SK-N-SH (cell line): ENCODE measurements at places on chromosomes 5 and 9. TPM values are rescaled to one million over a fixed set of nuclear protein-coding genes. Genes with fewer than 3 reads are reported as not detected.
A peak's percentile ranks its signal among the peaks of the same experiment; 100 is the strongest.

The TTC33 gene
- 2.2 and 3.3 TPM in 2 replicates for polyA plus RNA-seq

The ADAMTS16 gene
- polyA plus RNA-seq: not detected in 2 replicates

DNA sequence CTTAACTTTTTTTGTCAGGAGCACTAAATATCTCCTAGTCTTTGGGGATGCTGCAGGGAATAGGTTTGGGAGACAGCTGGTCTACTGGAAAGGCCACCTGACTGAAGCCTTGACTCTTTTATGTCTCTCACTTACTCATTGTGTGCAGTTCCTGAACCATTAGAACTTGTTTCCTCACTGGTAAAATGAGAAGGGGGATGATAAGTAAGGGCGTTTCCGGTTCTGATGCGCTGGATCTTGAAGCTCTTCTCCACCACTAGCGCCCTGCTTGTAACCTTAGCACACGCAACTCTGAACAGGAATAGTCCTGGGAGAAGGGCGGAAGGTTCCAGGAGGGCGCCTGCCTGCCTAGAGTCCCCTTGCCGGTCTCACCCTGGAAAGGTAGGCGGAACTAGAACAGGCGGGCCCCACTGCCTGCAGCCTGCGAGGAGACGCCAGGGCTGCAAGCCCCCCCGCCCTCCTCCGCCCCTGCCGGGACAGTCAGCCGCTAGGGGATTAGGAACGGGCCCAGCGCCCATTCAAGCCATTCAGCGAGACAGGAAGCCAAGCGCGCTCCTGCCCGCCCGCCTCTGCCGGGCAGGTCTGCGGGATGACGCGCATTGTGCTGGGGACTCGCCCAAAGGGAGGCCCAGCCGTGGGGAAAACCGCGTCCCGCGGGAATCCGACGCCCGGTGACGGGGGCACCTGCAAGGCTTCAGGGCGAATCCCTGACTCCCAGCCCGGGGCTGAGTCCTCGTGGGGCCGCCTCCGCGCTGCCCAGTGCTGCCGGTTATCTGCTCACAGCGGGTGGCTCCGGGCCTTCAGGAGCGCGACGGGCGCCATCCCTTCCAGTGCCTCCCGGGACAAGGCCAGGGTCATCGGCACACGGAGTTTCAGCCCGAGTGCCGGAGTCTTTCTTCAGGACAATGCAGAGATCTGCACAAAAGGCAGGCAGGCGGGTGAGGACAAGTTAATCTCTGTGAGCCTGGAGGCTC is 44.0 kb upstream of the XPA start:
- no peaks in the 10 kb centered on the region for H3K36me3 ChIP-seq
- peak; percentile 75 for DNase-seq
- H3K27me3 ChIP-seq: no peaks in the 10 kb centered on the region; the same call in 1 of the 2 replicates
- no peaks in the 10 kb centered on the region; the same call in 1 of the 2 replicates for H3K4me1 ChIP-seq

The CDH9 gene
- polyA plus RNA-seq: not detected in 2 replicates

- H3K4me1 ChIP-seq: peaks cover 16% of the 10 kb centered on the region
- no peak overlapping the region for H3K4me3 ChIP-seq
- no peak for DNase-seq
- H3K27me3 ChIP-seq: no peaks in the 10 kb centered on the region
Observed at GRCh38 chr9:133073086-133074014, 11.6 kb downstream of the CEL start.

The KCNV2 gene
- not detected in 2 replicates for polyA plus RNA-seq

GRCh38 chr9:36041506-36041905 is 4.8 kb downstream of the RECK start:
- no peak for DNase-seq
- no peak overlapping the region for H3K4me3 ChIP-seq
- H3K4me1 ChIP-seq: peaks cover 16% of the 10 kb centered on the region
- H3K27ac ChIP-seq: peak overlapping the region; percentile 79
- no peaks in the 10 kb centered on the region for H3K36me3 ChIP-seq

DNA sequence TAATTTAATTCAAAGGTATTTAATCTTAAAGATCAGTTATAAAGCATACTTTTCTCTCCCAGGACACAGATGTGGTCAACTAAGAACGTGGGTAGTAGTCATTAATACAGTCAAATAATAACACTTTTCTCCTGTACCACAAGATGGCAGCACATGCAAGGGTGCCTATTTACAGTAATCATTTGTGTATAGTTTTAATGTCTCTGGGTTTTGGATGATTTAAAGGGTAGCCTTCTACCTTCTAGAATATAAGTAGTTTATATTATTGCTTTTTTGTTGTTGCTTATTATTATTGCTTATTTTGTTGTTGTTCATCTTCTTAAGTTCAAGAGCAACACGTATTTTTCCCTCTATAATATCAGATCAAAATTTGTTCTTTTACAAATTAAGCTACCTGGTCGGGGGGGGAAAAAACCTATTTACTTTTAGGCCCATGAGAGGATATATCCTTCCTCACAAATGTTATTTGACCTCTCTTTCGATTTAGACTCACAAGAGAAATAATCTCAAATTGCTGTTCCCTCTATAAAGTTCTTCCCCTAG is 59.6 kb upstream of the SLC27A6 start:
- no peaks in the 10 kb centered on the region for H3K27me3 ChIP-seq
- no peak overlapping the region for H3K27ac ChIP-seq
- no peak overlapping the region; the same call in 1 of the 2 replicates for H3K4me3 ChIP-seq

DNA sequence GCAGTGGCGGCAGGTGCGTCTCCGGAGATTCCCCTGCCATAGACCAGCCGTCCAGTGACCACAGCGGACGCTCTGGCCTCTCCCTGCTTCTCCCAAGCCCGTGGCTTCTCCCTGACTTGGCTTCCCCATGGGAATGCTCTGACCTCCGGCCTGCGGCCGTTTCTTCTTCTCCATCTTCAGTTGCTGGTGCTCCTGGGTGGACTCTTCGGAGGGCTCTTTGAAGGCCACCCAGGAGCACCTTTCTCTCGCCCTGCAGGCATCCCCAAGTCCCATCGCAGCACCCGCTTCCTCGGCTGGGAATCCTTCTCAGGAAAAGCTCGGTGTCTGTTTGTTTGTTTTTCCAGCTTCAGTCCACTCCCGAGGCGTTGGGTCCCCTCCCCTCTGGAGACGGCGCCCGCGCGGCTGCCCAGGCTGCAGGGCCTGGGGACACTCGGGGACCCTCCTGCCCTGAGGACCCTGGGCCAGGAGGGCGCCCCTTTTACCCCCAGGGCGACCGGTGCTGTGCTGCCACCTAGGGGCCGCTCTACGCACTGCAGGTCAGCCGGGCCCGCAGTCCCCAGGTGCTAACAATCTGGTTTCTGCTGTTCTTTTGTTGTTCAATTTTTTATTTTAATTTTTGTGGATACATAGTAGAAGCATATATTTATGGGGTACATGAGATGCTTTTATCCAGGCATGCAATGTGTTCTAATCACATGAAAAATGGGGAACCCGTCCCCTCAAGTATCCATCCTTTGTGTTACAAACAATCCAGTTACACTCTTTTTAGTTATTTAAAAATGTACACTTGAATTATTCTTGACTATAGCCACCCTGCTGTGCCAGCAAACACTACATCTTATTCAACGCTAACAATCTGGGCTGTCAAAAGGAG is 197.9 kb upstream of the ADAMTS16 start:
- H3K27ac ChIP-seq: no peak overlapping the region
- H3K27me3 ChIP-seq: no peaks in the 10 kb centered on the region; the same call in 1 of the 2 replicates
- no peak overlapping the region for H3K4me3 ChIP-seq
- H3K36me3 ChIP-seq: no peaks in the 10 kb centered on the region

The IRX1 gene
- polyA plus RNA-seq: not detected in 2 replicates

DNA sequence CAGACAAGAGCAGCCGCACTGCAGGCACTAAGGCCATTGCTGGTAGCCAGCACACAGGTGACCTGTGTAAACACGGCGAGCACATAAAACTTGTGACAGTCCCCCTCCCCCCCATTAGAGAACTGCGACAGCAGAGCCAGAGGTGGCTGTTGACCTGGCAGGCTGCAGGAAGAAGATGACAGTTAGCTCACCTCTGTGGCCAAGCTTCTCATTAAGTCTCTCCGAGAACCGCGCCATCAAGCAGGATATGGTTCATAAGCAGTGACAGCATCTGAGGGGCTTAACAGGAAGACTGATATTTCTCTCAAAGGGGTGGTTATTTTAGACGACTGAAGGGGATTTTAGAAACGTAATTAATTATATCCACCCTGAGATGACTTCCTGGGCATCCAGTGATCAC is 5.2 kb downstream of the SURF4 start:
- no peaks in the 10 kb centered on the region for H3K27me3 ChIP-seq
- peaks cover 5% of the 10 kb centered on the region; the same call in 1 of the 2 replicates for H3K4me1 ChIP-seq
- H3K4me3 ChIP-seq: no peak overlapping the region

DNA sequence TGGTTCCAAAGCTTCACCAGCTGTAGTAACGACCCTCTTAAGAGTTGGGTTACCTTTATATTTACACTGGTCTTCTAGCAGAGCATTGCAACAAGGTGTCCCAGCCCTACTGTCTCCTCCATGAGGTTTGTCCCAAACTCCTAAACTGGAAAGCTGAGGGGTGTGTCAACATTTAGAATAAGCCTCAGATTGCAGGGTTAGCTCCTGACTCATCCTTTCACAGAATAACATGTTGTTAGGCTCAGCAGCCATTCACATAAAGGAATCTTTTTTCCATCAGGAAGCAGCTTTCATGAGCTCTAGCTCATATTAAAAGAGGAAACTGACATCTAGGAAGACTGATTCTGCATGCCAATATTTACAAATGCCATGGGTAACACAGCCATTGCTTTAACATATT is 238.7 kb downstream of the EFNA5 start:
- no peaks in the 10 kb centered on the region for H3K36me3 ChIP-seq
- H3K4me1 ChIP-seq: peaks cover 12% of the 10 kb centered on the region
- no peak overlapping the region for H3K27ac ChIP-seq
- H3K27me3 ChIP-seq: no peaks in the 10 kb centered on the region

DNA sequence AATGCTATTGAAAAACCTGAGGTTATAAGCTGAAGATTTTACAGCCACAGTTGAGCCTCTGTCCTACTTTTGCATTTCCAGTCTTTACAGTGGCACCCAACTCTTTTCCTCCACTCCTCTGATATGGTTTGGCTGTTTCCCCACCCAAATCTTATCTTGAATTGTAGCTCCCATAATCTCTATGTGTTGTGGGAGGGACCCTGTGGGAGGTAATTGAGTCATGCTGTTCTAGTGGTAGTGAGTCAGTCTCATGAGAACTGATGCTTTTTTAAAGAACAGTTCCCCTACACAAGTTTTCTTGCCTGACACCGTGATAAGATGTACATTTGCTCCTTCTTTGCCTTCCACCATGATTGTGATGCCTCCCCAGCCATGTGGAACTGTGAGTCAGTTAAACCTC is 646.1 kb upstream of the SEMA6A start:
- no peak for DNase-seq
- H3K4me3 ChIP-seq: no peak overlapping the region
- H3K36me3 ChIP-seq: no peaks in the 10 kb centered on the region
- H3K27ac ChIP-seq: no peak overlapping the region
- H3K4me1 ChIP-seq: no peaks in the 10 kb centered on the region

GRCh38 chr5:20654746-20655145 is 666.7 kb upstream of the CDH18 start:
- no peak overlapping the region for H3K4me3 ChIP-seq
- no peak for DNase-seq
- no peaks in the 10 kb centered on the region for H3K36me3 ChIP-seq
- H3K27me3 ChIP-seq: no peaks in the 10 kb centered on the region
- no peak overlapping the region for H3K27ac ChIP-seq
- H3K4me1 ChIP-seq: no peaks in the 10 kb centered on the region

The SPINK1 gene
- polyA plus RNA-seq: not detected in 2 replicates

The URM1 gene
- 58.9 and 61.5 TPM in 2 replicates for polyA plus RNA-seq

GRCh38 chr5:144009116-144009515 is 161.3 kb downstream of the YIPF5 start:
- no peak for DNase-seq
- H3K36me3 ChIP-seq: no peaks in the 10 kb centered on the region
- H3K27me3 ChIP-seq: no peaks in the 10 kb centered on the region

GRCh38 chr9:137552022-137552768 is 516 bp downstream of the MRPL41 start:
- no peaks in the 10 kb centered on the region for H3K27me3 ChIP-seq
- peak overlapping the region; percentile 83 for H3K4me3 ChIP-seq
- peak overlapping the region; percentile 40; the same call in 1 of the 2 replicates for H3K27ac ChIP-seq
- H3K4me1 ChIP-seq: peaks cover 12% of the 10 kb centered on the region; the same call in 1 of the 2 replicates
- no peak for DNase-seq

DNA sequence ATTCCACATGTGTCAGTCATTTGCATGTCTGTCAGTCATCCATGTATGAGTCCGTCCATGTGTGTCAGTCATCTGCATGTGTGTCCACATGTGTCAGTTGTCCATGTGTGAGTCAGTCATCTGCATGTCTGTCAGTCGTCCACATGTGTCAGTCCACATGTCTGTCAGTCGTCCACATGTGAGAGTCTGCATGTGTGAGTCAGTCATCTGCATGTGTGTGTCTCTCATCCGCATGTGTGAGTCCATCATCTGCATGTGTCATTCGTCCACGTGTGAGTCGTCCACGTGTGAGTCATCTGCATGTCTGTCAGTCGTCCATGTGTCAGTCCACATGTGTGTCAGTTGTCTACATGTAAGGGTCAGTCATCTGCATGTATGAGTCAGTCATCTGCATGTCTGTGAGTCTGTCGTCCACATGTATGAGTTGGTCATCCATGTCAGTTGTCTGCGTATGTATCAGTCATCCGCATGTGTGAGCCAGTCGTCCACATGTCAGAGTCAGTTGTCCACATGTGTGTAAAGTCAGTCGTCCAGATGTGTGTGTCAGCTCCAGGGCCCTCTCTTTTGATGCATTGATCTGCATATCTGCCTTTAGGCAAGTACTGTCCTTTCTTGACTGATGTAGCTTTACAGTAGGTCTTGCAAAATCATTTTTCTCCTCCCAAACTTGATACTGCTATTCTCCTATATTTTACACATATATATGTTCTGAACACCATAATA is 72.5 kb upstream of the CACNA1B start:
- H3K4me1 ChIP-seq: no peaks in the 10 kb centered on the region
- no peak overlapping the region for H3K27ac ChIP-seq
- peaks cover 43% of the 10 kb centered on the region for H3K36me3 ChIP-seq

The CRB2 gene
- not detected in 2 replicates for polyA plus RNA-seq

DNA sequence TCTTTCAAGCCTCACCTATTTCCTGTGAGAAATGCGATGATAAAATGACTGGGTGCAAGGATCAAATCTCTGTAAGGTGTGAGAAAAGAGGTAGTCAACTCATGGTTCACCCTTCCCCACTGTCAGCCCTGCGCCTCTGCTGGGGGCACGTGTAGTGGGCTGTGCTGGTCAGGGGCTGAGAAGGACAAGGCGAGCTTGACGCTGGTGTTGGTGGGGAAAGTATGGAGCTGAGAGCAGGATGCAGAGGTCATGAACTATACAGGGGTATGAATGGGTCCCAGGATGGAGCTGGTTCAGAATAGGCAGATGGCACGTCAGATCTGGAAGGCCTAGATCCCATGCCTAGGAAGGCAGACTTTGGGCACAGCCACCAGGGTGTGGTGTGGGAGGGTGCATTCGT is 20.6 kb downstream of the PITX1 start:
- H3K27ac ChIP-seq: no peak overlapping the region
- no peaks in the 10 kb centered on the region for H3K36me3 ChIP-seq
- no peaks in the 10 kb centered on the region for H3K4me1 ChIP-seq
- no peaks in the 10 kb centered on the region; the same call in 1 of the 2 replicates for H3K27me3 ChIP-seq
- no peak for DNase-seq

The LTC4S gene
- polyA plus RNA-seq: 0.34 and 0.43 TPM in 2 replicates

The CDHR2 gene
- polyA plus RNA-seq: 0.02 TPM in 1 of 2 replicates, not detected in the other

The ZNF879 gene
- 0.44 and 0.93 TPM in 2 replicates for polyA plus RNA-seq

- H3K27me3 ChIP-seq: no peaks in the 10 kb centered on the region
- H3K4me3 ChIP-seq: no peak overlapping the region
- H3K27ac ChIP-seq: no peak overlapping the region
Observed at GRCh38 chr5:74226716-74227485, 413.6 kb downstream of the ENC1 start.

The MYOZ3 gene
- 0.26 and 0.41 TPM in 2 replicates for polyA plus RNA-seq

The PLPP7 gene
- 8.6 and 8.8 TPM in 2 replicates for polyA plus RNA-seq
